ENCODE measurements at places on chromosomes 16 and 17.

GRCh38 chr16:84890427-84890826 lies 70.6 kb downstream of the CRISPLD2 start:
- no peak for DNase-seq

- DNase-seq: no peak
Measured at GRCh38 chr17:57551321-57552079, 193.6 kb downstream of the CCDC182 start.

DNA sequence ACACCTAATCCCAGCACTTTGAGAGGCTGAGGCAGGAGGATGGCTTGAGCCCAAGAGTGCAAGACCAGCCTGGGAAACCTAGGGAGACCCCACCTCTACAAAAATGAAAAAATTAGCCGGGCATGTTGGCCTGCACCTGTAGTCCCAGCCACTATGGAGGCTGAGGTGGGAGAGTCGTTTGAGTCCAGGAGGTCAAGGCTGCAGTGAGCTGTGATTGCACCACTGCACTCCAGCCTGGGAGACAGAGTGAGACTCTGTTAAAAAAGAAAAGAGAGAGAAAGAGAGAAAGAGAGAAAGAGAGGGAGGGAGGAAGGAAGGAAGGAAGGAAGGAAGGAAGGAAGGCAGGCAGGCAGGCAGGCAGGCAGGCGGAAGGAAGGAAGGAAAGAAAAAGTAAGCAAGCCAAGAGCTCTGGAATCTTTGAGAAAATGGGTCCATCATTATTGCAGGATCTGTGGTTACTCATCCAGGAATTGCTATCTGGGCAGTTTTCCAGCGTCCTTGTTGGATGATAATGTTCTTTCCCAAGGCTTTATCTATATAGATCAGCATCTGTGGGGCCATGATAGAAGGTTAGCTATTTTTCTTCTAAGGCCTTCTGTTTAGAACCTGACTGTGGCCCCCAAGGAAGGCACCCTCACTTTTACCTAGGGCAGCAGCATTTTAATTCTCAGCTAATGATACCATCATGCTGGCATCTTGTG lies 533.2 kb upstream of the CDH5 start:
- no peak for DNase-seq

DNA sequence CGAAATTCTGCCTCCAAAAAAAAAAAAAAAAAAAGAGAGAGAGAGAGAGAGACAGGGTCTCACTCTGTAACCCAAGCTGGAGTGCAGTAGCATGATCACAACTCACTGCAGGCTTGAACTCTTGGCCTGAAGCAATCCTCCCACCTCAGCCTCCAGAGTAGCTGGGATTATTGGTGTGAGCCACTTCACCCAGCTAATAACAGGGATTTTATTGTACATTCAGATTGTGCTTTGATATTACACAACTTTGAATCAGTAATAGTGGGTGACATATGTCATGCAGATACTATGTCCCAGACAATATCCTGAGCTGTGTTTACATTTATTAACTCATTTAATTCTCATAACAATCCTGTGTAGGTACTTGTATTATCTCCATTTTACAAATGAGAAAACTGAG lies 19.7 kb upstream of the DHX8 start:
- DNase-seq: no peak

- DNase-seq: no peak
Measured at GRCh38 chr17:948284-948852, 31.2 kb downstream of the NXN start.
